ENCODE measurements at places on chromosomes 3 and 15.

DNA sequence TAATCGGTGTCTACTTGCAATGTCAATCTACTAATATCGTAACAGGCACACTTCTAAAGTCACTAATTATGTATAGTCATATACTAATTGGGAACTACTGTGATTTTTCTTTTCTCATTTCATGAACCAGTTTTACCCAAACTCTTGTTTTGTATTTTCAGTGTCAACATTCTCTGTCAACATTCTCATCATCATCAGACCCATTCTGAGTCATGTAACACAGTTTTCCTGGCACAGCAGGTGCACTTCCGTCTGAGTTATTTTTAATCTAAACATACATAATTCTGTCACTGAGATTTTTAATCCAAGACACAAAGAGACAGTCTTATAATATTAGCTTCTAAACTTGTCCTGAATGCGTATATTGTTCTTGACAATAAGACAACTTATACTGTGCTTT is 205.1 kb upstream of the EIF1B start:
- no peak for DNase-seq

- no peak for DNase-seq
Observed at GRCh38 chr3:132829101-132829500, 106.9 kb upstream of the NPHP3 start.

GRCh38 chr3:23685541-23686258 is 120.1 kb upstream of the UBE2E1 start:
- no peak for DNase-seq

DNA sequence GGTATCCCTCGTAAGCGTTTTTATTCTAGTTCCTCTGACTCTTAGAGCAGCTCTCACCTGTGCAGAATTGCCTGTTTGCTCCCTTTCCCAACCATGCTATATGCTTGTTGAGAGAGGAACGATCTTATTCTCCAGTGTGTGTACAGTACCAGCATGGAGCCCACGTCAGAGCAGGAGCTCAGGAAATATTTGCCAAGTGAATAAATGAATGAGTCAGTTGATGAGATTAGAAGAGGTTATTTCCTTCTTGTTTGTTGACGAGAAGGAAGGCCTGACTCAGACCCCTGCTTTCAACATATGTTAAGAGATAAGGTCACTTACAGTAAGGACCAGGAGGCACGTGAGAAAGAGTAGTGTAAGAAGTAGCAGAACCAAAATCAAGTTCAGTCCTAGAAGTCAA is 106.3 kb upstream of the ABHD17C start:
- DNase-seq, result no peak

GRCh38 chr3:1172644-1173043 is 79.8 kb downstream of the CNTN6 start:
- no peak for DNase-seq

DNA sequence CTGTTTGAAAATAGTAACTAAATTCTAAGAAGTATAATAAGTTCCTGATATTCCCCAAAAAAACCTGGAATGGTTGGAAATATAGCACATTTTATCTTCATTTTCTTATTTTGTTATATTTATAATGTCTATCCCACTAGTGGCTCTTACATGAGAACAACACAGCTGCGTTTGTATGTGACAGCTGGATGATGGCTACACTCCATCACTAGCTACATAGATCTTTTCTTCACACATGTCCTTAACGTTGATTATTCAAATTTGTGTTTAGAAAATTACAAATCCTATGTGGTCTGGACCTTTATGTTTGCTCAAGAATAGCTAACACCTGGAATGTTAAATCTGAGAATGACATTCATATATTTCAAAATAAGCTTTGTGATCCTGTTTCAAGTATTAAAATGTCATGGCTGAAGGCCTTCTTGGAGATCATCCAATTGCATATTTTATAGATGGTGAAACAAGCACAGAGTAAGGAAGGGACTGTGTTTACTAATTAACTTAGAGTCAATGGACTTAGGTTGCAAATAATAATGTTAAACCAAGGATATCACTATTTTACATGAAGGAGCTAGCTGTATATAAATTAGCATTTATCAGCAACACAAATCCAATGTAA is 60.8 kb downstream of the ATP13A5 start:
- no peak for DNase-seq

GRCh38 chr3:128804017-128804810 is 75.2 kb upstream of the ACAD9 start:
- no peak for DNase-seq

- DNase-seq, result no peak
Observed at GRCh38 chr3:45412763-45413162, 24.4 kb downstream of the LARS2 start.

GRCh38 chr3:180184816-180185215 is 148.1 kb upstream of the PEX5L start:
- no peak for DNase-seq

- DNase-seq, result no peak
Observed at GRCh38 chr3:155368786-155369185, 75.3 kb upstream of the STRIT1 start.

DNA sequence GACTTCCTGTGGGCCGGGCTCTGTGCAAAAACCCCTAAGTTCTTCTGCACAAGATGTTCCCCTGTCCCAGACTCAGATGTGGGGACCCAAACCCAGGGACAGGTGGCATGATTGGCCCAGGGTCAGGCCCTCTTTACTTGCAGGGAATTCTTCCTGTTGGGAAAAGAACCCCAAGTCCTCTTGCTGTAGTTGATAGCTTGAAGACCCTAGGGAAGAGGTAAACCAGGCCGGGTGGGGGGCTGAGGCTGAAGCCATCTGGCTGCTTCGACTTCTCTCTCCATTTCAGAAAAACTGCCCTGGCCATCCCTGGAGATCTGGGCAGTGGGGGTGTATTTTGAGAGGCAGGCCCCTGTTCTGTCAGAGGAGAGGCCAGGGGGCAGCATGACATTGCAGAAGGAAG is 23.5 kb downstream of the SSUH2 start:
- no peak for DNase-seq

GRCh38 chr3:118412503-118412902 is 622.1 kb downstream of the IGSF11 start:
- DNase-seq, result no peak

GRCh38 chr15:70608144-70608543 is 155.2 kb downstream of the UACA start:
- DNase-seq, result no peak

- no peak for DNase-seq
Observed at GRCh38 chr3:8639659-8640000, 5.0 kb downstream of the SSUH2 start.

- DNase-seq, result peak; percentile 4
Observed at GRCh38 chr3:42601896-42602581, 1.6 kb downstream of the NKTR start.

DNA sequence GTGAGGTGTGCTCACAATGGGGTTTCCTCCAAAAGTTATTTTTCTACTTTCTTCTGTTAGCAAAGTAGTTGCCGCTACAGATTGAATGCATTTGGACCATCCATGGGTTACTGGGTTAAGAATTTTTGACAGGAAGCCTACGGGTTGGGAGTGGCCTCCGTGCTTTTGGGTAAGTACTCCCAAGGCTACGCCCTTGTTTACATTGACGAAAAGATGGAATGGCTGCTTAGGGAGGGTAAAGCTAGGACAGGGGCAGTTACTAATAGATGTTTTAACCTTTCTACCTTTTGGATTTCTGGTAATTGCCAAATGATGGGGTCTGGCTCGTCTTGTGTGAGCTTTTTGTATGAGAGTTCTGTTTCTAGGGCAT is 20.4 kb upstream of the ATG7 start:
- no peak for DNase-seq

DNA sequence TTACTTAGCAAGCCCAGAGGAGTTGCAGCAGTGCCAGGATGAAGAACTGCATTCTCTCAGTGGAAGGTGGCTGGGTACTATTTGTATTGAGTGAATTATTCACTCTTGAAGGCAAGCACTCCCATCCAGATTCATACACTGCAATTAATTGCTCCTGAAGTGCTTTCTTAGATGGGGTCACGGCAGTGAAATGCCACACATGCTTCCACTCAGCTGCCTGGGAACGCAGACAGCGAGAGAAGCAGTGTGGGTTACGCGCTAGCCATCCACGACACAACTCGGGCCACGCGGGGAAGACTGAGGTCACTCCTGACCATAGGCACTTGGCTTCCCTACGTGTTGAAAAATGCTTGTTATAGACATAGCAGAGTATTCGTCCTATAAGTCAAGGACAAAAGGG is 30.8 kb upstream of the LMCD1 start:
- DNase-seq, result no peak

- no peak for DNase-seq
Observed at GRCh38 chr3:102360183-102360860, 74.5 kb upstream of the ZPLD1 start.

DNA sequence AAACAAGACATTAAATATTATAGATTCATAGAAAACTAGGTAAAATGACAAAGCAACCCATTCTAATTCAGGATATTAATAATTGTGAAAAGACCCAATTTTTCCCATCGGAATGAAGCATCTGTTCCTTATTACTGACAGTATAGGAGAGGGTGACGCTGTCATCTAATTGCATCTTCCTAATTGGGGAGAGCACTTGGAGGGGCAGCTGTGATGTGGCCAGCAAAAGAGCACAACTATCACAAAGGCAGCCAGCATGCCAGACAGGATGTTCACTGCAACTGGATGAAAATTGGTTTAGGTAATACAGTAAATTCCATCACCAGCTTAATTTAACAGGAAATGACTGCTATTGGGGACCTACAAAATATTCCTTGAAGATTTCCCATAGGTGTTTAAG is 21.9 kb upstream of the MINAR1 start:
- no peak for DNase-seq

- DNase-seq, result no peak
Observed at GRCh38 chr3:114538211-114538610, 244.4 kb downstream of the TIGIT start.

- DNase-seq, result no peak
Observed at GRCh38 chr3:48957006-48957705, 32.9 kb upstream of the P4HTM start.

DNA sequence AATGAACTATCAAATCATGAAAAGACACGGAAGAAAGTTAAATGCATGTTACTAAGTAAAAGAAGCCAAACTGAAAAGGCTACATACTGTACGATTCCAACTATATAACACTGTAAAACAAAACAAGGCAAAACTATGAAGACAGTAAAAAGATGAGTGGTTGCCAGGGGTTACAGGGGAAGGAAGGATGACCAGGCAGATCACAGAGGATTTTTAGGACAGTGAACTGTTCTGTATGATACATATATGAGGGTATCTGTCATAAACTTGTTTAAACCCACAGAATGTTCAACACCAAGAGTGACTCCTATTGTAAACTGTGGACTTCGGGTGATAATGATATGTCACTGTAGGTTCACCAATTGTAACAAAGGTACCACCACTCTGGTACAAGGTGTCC is 60.6 kb downstream of the CHSY1 start:
- no peak for DNase-seq

DNA sequence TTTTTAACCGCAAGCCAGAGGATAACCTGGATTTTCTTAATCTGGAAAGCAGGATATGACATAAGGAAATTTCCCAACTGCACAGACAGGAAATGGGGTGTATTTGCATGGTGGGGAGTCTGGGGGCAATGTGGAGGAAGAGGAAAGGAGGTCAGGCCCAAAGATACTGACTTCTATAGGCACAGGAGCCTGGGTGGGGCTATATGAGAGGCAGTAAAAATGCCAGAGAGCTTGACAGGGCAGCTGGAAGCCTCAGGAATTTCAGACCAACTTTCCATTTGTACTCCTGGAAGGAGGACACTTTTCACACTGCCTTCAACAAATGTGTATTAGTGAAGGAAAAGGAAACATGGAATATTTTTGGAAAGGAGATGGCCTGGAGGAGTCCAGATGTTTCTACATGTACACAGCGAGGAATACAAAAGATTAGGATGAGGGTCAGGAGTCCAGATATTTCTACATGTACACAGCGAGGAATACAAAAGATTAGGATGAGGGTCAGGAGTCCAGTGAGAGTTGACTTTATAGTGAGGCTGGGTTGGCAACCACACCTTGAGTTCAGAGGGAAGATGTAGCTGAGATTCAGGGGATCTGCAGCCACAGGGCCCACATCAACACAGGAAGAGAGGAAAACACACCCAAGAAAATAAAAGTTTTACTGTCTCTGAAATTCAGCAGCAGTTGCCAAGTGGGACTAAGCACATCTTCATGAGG is 111.9 kb upstream of the PTPRG start:
- no peak for DNase-seq

DNA sequence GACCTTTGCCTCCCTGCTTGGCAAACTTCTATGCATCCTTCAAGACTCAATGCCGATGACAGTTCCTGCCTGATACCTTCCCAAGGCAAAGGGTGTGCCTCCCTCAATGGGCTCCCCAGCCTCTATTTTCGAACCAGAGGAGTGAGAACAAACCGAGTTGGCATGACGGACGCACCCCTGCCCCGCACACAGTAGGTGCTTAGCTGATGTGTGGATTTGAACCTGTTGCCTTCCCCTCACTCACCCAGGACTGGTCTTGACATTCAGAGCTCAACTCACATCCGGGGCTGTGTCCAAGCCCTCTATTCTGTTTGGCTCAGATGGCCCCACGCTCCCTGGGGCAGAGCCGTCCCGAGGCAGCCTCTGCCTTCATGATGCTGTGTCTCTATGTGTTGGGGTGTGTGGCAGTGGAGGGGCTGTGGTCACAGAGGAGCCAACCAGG is 52.2 kb upstream of the SLC6A11 start:
- no peak for DNase-seq

DNA sequence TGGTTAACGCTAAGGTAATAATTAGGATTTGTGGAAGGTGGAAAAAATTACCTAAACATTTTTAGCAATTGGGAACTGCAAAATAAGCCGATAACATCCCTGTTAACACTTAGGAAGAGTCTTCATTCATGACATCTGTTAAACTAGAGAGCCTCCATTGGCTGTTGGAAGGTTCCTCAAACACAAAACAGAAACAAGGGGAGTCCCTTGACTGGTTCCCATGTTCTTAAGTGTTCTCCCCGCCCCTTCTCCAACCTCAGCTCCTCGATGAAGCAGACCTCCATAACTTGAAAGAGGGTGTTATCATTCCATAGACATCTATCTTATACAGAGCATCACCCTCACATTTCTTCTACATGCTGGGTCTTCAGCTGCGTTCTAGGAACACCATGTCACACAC is 2.5 kb downstream of the SLC22A13 start:
- DNase-seq, result no peak

GRCh38 chr3:29324180-29324651 is 43.3 kb downstream of the RBMS3 start:
- DNase-seq, result no peak

GRCh38 chr3:125186261-125186787 is 26.2 kb downstream of the SLC12A8 start:
- DNase-seq, result no peak

DNA sequence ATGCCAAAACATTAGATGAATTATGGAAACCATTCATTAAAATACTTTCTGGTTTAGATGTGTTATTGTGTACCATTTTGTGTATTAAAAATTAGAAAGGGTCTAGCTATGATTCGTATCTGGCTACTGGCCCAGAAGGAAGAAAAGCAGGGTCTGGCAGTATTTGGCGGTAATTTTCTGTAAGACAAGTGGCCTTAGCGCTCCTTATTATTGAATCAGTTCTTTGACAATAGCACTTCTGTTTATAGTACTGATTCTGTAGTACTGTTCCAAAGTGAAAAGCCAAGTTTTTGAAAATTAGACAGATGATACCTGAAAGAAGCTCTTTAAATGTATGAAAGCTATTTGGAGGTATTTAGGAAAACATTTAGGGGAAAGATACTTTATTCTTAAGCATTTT is 10.2 kb downstream of the GLCE start:
- DNase-seq, result peak; percentile 2

- no peak for DNase-seq
Observed at GRCh38 chr3:58639001-58639400, 27.6 kb downstream of the FAM3D start.

- no peak for DNase-seq
Observed at GRCh38 chr3:59535791-59536221, 486.0 kb upstream of the CFAP20DC start.

- DNase-seq, result no peak
Observed at GRCh38 chr3:111714305-111714704, 119.2 kb upstream of the ZBED2 start.
